Breast epithelium (tissue), 4 donors: ENCODE measurements at places on chromosomes 3 and 15. TPM values are rescaled to one million over a fixed set of nuclear protein-coding genes. Genes with fewer than 3 reads are reported as not detected.

DNA sequence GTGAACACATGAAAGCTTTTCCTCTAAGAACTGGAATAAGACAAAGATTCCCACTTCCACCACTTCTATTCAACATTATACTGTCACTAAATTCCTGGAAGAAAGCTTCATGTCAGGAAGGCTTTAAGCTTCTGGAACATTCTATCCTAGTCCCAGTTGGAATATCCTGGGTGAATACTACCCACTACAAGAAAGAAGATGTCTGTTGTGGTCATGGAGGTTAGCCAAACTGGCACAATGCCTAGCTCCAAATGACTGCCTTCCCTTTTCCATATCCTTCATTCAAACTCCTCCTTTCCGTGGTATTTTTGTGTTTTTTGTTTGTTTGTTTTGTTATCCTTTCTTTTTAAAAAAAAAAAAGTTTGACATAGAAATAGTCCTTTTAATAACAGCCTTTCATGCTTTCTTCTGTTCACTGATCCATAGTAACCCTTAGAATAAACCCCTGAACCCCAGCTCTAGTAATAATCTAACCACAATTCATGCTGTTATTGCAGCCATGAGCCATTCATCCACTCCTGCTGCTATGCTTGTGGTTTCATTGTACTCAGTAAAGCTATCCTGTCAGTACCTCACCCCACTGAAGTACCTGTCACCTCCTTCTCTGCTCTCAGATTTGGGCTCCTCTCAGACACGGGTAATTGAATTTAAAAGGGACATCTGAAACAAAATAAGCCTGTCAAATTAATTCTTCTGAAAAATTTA lies 447.5 kb downstream of the IGSF11 start:
- no peaks in the 10 kb centered on the region for H3K36me3 ChIP-seq
- no peaks in the 10 kb centered on the region for H3K4me1 ChIP-seq
- no peak overlapping the region for H3K27ac ChIP-seq
- no peaks in the 10 kb centered on the region for H3K27me3 ChIP-seq

- H3K4me3 ChIP-seq: no peak overlapping the region
- no peaks in the 10 kb centered on the region for H3K27me3 ChIP-seq
- H3K36me3 ChIP-seq: no peaks in the 10 kb centered on the region
- DNase-seq: no peak
- H3K4me1 ChIP-seq: no peaks in the 10 kb centered on the region
Observed at GRCh38 chr3:197709135-197709534, 27.6 kb downstream of the RUBCN start.

The INSYN1 gene
- 8.3 TPM for total RNA-seq

DNA sequence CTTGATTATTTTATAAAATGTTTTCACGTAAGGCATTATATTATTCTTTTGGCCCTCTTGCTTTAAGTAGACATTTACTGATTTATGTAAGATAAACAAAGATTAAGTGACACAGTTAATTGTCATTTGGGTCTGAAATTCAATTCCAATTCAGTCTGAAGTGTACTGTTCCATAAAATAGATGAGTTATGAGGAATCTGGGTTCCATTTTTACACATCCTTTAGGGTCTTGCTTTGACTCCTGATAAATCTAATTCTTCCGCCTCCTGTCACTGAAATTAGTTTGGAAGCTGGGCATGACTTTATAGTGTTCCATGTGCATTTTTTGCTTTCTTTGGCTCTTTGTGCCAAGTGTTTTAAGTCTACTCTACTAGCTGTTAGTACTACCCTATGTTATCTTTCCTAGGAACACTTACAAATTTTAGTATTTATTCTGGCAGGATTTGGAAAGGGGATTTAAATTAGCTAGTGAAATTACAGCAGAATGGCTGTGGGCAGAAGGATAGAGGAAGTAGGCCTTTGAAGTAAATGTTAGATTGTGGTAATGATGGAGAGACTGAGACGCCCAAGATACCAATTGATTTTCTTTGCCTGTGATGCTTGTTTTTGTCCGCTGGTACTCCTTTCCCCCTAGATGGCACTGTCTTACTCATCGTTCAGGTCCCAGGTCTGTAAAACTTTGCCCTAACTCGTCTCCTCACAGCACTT lies 14.3 kb downstream of the ARL8B start:
- H3K27me3 ChIP-seq: no peaks in the 10 kb centered on the region
- no peaks in the 10 kb centered on the region for H3K4me1 ChIP-seq
- no peak for DNase-seq
- H3K36me3 ChIP-seq: no peaks in the 10 kb centered on the region
- no peak overlapping the region for H3K4me3 ChIP-seq
